ENCODE measurements at places on chromosomes 6 and 20.

GRCh38 chr6:129124347-129124746 is 241.4 kb downstream of the LAMA2 start:
- no peak for DNase-seq

DNA sequence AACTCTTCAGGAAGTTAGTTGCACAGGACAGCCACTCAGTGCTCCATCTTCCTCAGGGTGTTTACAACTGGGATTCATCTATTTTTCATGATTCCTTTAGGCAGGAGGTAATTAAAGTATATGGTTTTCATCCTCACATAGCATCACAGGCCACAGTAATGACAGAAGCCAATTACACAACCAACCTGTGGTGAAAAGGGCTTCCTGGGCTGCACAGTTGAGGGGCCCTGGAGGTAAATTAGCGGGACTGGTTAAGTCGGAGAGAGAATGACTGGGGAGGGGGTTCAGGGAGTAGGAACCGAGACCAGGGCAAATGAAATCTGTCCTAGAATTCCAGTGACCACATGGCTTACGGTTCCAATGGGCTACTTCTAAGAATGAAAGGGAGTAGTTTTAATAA is 37.0 kb downstream of the BAK1 start:
- DNase-seq, result no peak

- no peak for DNase-seq
These were observed 45.9 kb downstream of the INSM1 start for GRCh38 chr20:20413810-20414281.

- no peak for DNase-seq
These were observed 2.5 kb upstream of the TFAP2B start for GRCh38 chr6:50816115-50816675.

DNA sequence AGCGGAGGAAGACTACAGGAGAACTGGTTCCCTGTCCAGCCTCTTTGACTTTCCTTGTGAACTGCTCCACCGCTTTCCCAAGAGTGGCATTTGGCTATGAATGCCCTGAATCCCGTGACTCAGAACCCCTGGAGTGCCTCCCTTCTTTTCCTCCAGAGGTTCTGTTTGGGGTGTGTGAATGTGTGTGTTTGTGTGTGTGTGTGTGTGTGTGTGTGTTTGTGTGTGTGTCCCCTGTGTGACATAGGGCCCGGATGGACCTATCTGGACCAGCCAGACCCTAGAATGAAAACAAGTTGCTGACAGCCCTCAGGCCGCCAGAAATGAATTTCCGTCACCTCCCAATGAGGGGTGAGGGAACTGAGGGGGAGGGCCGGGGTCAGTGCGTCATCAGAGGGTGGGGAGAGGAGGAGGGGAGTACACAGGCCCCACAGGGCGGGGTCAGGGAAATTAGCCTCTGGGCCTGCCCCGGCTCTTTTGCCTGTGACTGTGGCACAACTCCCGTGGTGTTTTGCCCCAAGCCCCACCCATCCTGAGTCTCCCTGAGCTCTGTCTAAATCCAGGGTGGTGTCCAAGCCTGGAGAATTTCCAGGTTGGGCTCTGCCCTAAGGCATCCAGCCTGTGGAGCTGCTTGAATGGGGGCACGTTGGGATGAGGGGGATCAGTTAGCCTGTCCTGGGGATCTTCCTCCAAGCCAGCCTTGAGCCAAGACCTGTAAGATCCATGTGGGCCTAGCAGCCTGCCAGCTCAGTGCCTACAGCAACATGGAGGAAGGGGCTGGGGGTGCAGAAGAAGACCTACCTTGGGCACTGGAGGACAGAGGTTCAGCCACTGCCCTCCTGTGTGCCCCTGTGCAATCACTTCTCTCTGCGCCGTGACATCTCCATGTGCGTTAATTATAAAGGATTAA is 15.2 kb upstream of the MRPS18A start:
- DNase-seq, result no peak

DNA sequence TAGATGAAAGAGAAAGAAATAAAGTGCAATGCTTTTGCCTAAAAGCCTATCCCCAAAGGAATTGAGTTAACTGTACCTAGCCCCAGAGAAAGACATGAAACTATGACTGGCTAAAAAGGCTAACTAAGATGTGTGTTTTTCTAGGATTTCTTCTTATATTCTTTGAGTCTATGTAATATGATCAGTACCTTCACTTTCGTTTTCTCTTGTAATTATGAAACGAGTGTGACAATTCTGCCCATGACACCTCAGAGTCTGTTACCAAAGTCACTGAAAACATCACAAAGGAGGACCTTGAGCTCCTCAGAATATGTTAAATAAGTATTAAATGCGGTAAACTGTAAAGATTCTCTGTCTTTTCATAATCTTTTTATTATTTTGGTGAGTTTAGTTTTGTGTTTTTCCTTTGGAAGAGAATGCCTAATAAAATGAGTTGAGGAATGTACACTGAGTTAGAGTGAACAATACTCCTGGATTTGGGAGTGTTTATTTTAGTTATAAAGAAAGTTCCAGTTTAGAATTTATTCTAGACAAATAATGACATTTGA is 141.3 kb downstream of the FUT9 start:
- DNase-seq, result no peak

- no peak for DNase-seq
These were observed 4.3 kb upstream of the C6orf62 start for GRCh38 chr6:24723270-24723669.

DNA sequence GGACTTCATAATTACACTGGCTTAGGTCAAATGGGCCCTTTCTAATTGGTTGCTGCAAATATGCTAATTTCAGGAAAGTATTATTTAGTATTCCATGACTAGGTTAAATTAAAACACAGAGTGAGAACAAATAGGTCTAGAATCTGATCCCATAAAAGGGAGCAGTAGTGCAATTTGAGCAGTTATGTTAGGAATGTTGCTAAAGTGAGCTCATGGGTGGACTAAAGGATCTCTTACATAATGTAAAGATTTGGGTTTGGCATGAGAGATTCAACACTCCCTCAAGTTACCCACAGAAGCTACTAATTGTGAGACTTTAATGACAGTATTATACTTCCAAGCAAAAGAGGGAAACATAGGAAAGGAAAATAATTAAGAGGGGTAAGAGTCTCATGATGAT is 109.1 kb downstream of the C6orf58 start:
- DNase-seq, result no peak

- no peak for DNase-seq
These were observed 100.3 kb downstream of the TMEM242 start for GRCh38 chr6:157223021-157223430.

GRCh38 chr6:31175971-31176370 is 5.5 kb upstream of the POU5F1 start:
- DNase-seq, result no peak

DNA sequence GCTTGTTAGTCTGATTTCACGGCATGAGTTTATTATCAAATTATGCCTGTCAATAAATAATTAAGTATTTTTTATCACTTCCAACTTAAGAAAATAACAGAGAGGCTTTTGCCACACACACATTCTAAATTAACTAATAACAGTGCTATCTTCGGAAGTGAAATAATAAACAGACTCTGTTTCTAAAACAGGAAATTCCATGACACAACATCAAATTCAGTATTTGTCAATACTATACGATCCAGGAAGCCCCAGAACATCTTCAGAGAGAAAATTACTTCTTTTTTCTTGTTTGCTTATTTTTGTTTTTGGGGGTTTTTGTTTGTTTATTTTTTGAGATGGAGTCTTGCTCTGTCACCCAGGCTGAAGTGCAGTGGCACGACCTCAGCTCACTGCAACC is 150.7 kb upstream of the PRDM1 start:
- no peak for DNase-seq
